Pulmonary artery endothelial cell (primary cell): ENCODE measurements at places on chromosomes 1 and 21. TPM values are rescaled to one million over a fixed set of nuclear protein-coding genes. Genes with fewer than 3 reads are reported as not detected.

The SPRR1B gene
- total RNA-seq = not detected in 2 replicates

The ARHGAP30 gene
- total RNA-seq = 0.04 TPM in 1 of 2 replicates, not detected in the other

The CYP4A11 gene
- not detected in 2 replicates for total RNA-seq

- DNase-seq = no peak
Measured at GRCh38 chr1:109466125-109466451, 258 bp upstream of the SYPL2 start.

- DNase-seq = peak; percentile 11
Measured at GRCh38 chr1:85502171-85502570, 37.2 kb upstream of the DDAH1 start.

- peak; percentile 24 for DNase-seq
Measured at GRCh38 chr1:152141971-152142584, 16.9 kb downstream of the RPTN start.

DNA sequence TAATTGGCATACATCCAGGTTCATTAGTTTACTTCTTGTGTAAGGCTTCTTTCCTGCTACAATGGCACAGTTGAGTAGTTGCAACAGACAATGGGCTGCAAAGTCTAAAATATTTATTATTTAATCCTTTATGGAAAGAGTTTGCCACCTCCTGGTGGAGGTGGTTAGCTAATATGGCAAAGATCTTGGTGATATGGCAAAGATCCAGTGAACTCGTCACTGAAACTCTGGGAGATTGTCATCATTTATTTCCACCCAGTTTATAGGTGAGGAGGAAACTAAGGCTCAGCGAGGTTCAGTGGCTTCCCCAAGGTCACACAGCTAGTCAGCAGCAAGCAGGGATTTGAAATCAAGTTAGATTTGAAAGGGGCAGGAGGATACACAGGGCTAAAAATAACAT, 16.1 kb upstream of the IFFO2 start:
- no peak for DNase-seq

- no peak for DNase-seq
Measured at GRCh38 chr1:148263128-148263905, 111.2 kb upstream of the NBPF11 start.

DNA sequence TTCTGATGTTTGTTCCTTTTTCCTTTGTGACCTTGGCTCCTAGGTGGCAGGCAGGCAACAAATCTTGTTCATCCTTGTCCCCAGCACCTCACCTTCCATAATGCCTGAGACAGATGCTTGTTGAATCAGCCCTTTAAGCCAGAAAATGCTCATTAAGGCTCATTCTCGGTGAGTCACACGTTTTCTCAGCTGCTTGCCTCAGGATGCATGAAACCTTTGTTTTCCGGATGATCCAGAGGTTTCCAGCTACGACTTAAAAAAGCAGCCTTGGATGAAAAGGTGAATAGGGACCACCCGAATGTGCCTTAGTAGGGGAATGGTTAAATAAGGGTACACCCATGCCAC, 4.6 kb upstream of the ATP13A2 start:
- peak; percentile 30 for DNase-seq

GRCh38 chr1:176866011-176866714, 298.3 kb downstream of the ASTN1 start:
- DNase-seq = no peak

DNA sequence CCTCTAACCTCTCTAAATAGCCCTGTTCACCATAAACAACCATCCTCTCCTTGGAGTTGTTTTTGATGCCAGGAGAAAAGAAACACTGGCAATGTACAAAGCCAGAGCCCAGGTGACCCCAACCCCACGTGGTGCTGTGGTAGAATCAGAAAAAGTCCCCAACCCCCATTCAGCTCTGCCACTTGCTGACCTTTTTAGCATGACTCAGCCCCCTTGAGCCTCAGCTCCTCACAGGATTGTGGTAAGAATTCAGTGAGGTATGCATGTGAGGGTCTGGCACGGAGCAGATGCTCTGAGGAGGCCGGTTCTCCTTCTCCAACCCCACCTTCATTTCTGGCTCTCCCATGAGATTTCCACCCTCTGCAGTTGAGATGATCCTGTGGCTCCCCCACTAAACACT, 11.1 kb upstream of the CHI3L1 start:
- DNase-seq = no peak

The LCE1D gene
- not detected in 2 replicates for total RNA-seq

DNA sequence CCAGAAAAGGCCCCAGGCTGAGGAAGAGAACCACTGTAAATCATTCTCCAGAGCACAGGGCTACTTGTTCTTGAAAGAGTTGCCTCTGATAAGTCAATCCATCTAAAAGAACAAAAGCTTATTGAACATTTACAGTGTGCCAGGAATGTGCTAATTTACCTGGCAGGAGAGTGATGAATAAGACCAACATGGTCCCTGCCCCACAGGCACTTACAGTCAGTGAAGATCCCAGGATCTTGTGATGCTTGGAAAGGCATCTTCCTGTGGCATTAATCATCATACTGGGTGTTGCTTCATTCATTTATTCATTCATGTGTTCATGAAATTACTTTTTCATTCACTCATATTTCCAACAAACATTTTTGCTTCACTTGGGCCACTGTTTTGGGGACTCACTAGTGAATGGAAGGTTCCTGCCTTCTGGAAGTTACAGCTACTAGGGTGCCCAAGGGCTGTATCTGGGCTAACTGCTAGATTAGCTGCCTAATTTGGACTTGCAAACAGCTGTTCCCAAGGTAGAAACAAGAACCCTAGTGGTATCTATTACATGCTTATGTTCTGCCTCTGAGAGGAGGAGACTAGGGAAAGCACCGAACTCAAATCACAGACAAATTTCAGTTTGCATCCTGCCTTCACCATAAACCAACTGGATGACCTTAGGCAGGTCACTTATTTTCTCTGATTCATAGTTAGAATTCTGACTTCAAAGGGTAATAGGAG, 133.5 kb downstream of the CLIC6 start:
- no peak for DNase-seq

The FAM177B gene
- not detected in 2 replicates for total RNA-seq
